Peyer's patch (tissue), 4 donors: ENCODE measurements at places on chromosomes 12 and 14.

GRCh38 chr12:95390192-95390591 lies 83.8 kb upstream of the METAP2 start:
- H3K4me1 ChIP-seq, result no peaks in the 10 kb centered on the region
- no peaks in the 10 kb centered on the region for H3K27me3 ChIP-seq
- H3K27ac ChIP-seq, result no peak overlapping the region
- H3K36me3 ChIP-seq, result no peaks in the 10 kb centered on the region
- no peak for DNase-seq

DNA sequence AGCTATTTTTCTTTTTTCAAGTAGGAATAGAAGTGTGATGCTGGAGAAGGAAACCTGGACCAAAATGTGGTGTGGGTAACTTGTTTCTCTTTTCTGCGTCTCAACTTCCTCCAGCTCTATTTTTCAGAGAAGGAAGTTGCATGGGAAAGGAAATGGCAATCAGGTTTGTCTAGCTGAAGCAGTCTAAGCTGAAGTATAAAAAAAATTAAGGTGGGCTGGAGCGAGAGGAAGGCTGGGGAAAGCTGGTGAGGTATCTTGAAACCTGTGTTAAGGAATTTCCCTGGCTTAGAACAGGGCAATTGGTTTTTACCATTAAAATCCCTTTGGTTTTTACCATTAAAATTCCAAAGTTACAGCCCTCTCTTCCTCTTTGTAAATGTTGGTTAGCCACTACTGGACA lies 34.2 kb upstream of the NINJ2 start:
- H3K36me3 ChIP-seq, result no peaks in the 10 kb centered on the region
- H3K4me1 ChIP-seq, result no peaks in the 10 kb centered on the region
- no peaks in the 10 kb centered on the region for H3K27me3 ChIP-seq
- H3K27ac ChIP-seq, result no peak overlapping the region

- H3K36me3 ChIP-seq, result no peaks in the 10 kb centered on the region
- H3K27ac ChIP-seq, result no peak overlapping the region
- DNase-seq, result peak; percentile 60
- peaks cover 35% of the 10 kb centered on the region for H3K27me3 ChIP-seq
These were observed 2.1 kb downstream of the PRPH start for GRCh38 chr12:49296836-49297694.

DNA sequence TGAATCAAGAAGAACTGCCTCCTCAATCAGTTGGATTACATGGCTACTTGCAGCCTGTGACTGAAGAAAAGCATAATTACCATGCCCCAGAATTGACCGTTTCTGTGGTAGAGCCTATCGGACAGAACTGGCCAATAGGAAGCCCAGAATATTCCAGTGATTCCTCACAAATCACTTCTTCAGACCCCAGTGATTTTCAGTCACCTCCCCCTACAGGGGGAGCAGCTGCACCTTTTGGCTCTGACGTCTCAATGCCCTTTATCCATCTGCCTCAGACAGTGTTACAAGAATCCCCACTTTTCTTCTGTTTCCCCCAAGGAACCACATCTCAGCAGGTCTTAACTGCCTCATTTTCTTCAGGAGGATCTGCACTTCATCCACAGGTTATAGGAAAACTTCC lies 80.8 kb downstream of the RAD52 start:
- no peak overlapping the region for H3K4me3 ChIP-seq
- DNase-seq, result no peak
- H3K27ac ChIP-seq, result no peak overlapping the region
- no peaks in the 10 kb centered on the region for H3K36me3 ChIP-seq
- no peaks in the 10 kb centered on the region for H3K27me3 ChIP-seq

DNA sequence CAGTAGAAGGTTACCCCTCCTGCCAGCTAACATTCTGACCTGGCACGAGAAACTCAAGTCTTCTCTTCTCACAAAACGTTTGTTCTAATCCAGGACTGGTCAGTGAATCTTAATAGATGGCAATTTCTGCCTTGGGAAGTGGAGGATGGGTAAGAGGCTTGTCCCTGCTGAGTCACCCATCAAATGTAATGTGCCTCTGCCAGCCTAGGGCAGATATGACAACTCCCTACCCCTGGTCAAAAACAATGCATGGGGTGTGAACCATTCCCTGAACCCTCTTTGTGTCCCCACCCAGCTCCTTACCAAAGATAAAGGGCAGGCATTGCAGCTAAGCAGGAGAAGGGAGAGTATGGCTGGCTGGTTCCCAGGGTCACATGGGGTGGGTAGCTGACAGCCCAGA lies 1052.9 kb downstream of the GALC start:
- H3K36me3 ChIP-seq, result no peaks in the 10 kb centered on the region
- no peak for DNase-seq
- no peak overlapping the region for H3K4me3 ChIP-seq
- no peak overlapping the region for H3K27ac ChIP-seq
- no peaks in the 10 kb centered on the region for H3K27me3 ChIP-seq
